ENCODE measurements at places on chromosomes 2 and 18.

DNA sequence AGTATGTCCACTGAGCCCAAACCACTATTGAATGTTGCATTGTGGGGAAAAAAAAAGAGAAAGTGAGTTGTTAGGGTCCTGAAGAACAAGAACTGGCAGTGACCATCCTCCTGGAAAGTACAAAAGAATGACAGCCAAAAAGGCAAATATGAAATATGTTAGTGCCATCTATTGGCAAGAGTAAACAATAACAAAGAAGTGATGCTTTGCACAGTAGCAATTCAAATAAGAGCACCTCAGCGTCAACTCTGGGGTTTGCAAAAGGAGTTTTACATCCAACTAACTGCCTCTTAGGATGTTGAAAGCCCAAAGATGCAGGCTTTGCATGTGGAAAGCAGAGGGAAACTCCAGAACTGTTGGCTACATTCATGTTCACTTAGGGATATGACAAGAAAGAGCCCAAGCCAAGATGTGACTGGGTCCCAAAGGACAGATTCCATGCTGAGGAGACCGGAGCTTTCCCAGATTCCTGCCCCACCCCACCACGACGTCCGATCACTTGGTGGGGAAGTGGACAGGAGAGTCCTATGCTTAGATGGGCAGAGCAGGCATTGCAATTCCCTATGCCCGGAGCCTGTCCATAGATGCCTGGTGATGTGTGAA is 15.6 kb downstream of the TRABD2A start:
- DNase-seq, result no peak

- DNase-seq, result no peak
Observed at GRCh38 chr2:8134985-8135682, 546.7 kb upstream of the ID2 start.

GRCh38 chr18:51884039-51884438 is 456.0 kb upstream of the DCC start:
- DNase-seq, result no peak

- DNase-seq, result no peak
Observed at GRCh38 chr2:227782804-227783203, 30.8 kb upstream of the CCL20 start.

- no peak for DNase-seq
Observed at GRCh38 chr2:165469417-165469816, at the start of gene CSRNP3. CSRNP3 (plus strand) TSS chr2:165469698; CDS start chr2:165595066, 125,368 bp downstream.

DNA sequence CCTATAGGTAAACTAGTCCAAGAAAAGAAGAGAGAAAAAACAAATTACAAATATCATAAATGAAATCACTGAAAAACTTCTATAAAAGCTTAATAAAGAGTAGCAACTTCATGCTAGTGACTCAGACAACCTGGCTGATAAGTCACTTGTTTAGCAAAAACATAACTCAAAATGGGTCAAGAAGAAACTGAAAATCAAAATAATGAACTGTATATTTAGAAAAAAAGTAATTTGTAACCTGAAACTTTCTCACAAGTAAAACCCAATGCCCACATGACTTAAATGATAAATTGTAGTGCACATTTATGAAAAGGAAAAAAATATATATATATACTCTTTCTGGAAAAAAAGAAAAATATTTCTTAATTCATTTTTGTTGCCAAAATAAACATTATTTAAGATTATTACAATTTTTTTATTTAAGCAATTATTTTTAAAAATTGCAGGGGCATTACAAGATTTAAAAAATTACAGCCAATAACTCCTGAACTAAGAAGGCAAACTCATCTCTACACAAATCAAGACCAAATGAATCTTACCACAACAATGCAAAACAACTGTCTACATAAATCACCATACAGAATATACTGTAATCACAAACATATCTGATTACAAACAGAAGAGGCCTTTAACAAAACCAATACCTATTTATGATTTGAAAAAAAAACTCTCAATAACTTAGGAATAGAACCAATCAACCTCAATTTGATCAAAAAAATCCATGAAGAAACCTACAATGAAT is 406.3 kb downstream of the CDH7 start:
- DNase-seq, result no peak

DNA sequence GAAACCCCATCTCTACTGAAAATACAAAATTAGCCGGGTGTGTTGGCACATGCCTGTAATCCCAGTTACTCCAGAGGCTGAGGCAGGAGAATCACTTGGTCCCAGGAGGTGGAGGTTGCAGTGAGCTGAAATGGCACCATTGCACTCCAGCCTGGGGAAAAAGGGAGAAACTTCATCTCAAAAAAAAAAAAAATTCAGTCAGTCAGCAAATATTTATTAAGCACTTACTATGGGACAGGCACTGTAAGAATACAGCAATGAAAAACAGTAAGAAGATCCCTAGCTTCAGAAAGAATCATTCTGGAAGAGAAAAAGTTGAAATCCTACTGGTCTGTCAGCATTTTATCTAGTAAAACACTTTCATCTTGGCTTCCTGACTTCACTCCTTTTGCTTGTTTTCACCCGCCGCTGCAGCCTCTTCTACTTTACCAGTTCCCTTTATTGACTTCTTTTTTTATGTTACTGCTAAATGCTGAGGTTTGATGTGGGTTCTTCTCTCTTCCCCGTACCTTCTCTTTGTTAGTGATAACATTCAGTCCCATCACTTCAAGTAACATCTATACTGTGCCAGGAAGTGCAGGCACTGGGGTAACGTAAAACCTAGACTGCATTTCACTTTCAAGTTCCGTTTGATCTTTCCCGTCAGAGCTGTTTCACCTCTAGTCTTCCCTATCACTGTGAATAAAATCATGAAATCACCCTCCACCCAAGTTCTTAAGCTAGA is 10.8 kb upstream of the TAF4B start:
- DNase-seq, result no peak

- DNase-seq, result no peak
Observed at GRCh38 chr2:230496891-230497290, 80.9 kb downstream of the SP100 start.

GRCh38 chr2:164599954-164600589 is 21.2 kb downstream of the GRB14 start:
- DNase-seq, result no peak

DNA sequence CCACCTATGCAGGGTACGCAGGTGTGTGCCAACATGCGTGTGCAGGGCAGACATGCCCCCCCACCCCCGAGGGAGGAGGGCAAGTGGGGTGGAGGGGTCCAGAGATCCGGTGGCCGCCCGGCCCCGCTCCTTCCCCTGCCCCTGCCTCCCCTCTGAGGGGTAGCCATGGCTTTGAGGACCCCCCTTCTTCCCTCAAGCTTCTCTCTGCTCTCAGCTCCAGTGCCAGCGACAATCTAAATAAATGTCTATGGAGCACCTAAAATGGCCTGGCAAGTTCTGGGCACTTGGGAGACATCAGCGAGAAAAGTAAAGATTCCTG is 91.9 kb downstream of the ZFP36L2 start:
- no peak for DNase-seq

DNA sequence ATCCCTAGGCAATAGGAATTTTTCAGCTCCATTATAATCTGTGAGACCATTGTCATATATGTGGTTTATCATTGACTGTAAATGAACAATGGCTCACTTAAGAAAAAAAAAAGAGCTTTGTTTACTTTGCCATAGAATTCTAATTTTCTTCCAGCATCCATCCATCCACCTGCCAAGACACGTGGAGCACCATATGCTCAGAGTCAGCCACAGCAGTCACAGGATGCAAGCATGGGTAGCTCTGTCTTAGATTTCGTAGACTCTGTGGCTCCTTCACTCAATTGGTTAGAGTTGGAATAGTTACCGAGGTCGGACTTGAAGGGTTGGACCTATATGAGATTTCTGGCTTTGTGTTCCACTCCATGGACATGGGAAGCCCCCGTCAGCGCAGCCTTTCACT is 75.6 kb downstream of the COA5 start:
- peak; percentile 26 for DNase-seq

DNA sequence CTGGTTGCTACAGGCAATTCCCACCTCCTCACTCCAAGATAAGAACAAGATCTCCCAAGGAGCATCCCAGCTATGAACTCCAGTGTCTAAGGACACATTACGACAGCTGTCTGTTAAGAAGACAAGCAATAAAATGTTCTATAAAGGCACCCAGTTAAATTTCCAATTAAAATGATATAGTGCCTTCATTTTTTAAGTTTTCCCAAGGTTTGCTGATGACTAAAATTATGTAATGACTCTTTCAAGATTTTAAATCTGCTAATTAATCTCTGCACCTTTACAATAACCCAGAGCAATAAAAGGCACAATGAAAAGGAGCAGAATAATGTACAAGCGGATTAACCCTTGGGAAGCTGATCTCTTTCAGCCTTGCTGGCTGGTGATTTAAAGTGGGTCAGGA is 61.6 kb upstream of the REG3G start:
- no peak for DNase-seq

DNA sequence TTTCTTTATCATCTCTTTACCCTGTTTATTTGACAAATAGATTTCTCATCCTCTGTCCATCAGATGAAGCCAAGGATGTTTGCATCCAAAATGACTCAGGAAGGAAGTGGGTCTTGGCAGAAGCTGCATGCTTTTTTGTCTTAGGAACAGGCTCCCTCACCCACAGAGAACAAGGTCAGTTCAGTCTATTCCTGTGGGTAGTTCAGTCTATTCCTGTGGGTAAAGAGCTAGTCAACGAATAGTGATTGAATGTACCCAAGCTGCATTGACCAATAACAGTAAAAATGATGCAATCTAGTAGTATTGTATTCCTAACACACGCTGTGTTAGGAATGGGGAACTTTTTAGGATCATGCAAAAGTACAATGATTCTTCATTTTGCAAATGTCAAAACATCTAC is 290.8 kb upstream of the TANK start:
- no peak for DNase-seq

DNA sequence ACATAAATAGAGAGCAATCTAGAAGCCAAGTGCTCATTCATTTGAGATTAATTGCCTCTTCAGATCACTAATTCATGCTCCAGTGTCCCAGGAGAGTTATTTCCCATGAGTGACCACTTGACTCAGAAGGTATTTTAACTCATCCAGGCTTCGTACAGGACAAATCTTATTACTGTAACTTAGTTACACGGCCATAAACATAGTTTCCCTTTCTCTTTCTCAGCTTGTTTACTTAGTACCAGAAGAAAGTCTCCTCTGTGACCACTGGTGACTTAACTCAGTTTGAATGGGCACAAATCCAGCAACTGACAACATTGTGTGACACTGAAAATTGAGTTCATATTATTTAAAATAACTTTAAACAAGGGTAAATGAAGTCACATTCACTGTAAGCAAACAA is 25.3 kb downstream of the MMADHC start:
- DNase-seq, result peak; percentile 11

DNA sequence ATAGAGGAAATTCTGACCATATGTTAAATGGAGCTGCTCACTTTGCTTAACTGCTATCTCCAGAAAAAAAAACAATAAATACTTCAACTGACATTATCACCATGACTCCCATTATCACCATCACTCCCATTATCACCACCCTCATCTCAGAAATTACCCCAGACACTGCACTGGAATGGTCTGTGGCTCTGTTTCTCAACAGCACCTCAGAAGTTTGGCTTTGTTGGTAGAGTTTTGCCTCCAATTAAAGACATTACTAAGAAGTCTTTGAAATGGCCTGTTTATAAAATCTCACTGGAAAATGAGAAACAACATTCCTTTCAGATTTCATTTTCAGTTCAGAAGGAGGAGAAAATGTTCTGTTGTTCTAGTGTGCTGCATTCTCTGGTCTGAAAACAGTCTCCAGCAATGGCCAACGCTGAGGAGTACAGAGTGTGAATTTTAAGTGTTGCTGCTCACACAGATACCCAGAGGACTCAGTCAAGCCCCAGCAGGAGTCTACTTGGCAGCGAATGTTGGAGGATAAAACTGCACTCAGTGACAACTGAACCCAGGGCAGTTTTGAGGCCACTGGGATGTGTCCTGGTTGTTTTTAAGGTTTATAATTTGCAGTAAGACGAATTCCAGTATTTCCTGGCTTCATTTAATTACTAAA is 364.5 kb upstream of the CDH2 start:
- no peak for DNase-seq

DNA sequence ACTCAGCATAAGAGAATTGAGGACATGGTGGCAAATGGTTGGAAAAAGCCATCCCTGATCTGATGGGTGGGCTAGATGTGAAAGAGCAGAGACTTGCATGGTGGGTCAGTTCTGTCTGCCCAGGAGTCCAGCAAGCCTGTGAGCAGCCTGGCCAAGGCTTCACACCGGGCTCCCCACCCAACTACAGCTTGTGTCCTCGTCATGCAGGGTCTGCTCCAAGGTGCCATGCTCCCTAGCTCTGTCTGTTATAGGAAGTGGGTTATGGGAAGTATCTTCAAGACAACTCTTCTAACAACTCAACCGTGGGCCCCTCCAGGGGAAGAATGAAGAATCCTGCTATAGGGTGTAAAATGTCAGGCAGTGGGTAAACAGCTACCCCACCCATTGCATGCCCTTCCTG is 97.4 kb downstream of the ADD2 start:
- DNase-seq, result no peak

GRCh38 chr2:1132328-1132969 is 181.8 kb downstream of the SNTG2 start:
- DNase-seq, result peak; percentile 97

DNA sequence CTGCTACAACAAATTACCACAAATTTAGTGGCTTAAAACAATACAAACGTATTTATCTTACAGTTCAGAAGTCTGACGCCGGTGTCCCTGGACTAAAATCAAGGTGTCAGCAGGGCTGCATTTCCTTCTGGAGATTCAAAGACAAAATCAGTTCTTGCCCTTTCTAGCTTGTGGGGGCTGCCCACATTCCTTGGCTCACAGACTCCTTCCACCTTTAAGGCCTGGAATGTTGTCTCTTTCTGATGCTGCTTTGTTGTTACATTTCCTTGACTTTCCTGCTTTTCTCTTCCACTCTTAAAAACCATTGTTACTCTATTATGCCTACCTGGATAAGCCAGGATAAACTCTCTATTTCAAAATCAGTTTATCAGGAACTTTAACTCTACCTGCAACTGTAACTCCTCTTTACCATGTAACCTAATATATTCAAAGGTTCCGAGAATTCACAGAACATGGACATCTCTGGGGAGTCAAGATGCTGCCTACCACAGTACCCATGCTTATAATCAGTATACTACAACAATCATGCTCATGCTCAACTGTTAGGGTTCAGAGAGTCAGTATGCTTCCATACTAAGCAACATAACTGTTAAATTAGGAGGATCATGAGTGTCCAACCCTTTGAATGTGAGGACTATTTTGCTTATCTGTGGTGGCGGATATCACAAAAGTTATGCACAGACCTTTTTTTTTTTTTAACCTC is 27.4 kb downstream of the YES1 start:
- DNase-seq, result no peak

- no peak for DNase-seq
Observed at GRCh38 chr2:103364177-103364576, 602.3 kb downstream of the TMEM182 start.

DNA sequence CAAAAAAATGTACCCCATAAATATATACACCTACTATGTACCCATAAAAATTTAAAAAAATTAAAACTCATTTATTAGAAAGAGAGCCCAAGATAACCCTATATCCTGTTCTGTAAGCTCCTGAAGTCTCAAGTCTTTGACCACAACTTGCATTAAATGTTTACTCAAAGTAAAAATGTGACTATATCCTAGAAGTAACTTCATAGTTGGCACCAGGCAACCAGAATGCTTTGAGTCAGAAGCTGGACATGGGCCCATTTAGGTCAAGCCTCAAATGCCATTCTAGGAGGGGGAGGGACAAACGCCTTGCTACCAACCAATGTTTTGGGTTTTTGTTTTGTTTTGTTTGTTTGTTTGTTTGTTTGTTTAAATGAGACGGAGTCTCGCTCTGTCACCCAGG is 9.3 kb upstream of the TBC1D8 start:
- DNase-seq, result no peak
